Endothelial cell of umbilical vein (primary cell): ENCODE measurements at places on chromosomes 7 and 10.

GRCh38 chr10:533611-534010 lies 155.9 kb downstream of the DIP2C start:
- no peak for DNase-seq

GRCh38 chr10:3178042-3178441 lies 5.5 kb upstream of the PITRM1 start:
- no peak for DNase-seq

- no peak for DNase-seq
Observed at GRCh38 chr7:41207141-41207540, 495.7 kb downstream of the INHBA start.

GRCh38 chr10:112412696-112413095 lies 34.0 kb downstream of the ZDHHC6 start:
- no peak for DNase-seq
